ENCODE measurements at places on chromosomes 16 and 17.

DNA sequence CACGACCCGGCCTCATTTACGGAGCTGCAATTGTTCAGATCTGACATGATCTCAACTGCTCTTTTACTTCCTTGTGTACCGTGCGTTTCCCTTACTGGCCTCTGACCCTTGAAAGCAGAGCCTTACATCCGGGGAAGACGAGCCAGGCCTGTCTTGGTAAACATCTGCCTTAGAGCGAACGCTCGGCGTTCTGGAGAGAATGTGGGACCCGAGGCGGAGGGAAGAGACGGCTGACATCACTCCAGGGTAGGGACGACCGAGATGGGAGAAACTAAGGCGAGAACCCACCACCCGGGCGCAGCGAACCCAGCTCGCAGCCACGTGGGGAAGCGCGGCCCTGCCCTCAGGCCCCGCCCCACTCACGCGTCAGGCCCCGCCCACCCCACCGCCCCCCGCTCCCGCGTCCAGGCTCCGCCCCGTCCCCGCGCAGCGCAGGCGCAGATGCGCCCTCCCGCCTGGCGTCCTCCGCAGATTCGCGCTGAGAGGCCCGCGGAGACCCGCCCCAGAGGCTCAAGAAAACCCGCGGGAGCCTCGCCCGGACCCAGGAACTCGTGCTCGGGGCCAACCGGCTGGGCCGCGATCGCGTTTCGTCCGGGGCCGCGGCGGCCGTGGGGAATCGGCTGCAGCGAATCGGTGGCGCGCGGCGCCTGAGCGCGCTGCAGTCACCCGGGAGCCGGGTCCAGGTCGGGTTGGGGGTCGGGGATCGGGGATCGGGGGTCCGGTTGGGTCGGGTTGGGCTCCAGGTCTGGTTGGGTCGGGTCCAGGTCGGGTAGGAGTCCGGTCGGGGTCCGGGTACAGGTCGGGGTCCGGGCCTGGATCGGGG lies at the start of gene TELO2:
Gene TELO2, plus strand, starts transcription at position 438 of the 823 bp plus-strand sequence. CDS start 922 bp downstream, outside the sequence.
- DNase-seq, result peak; percentile 91

GRCh38 chr16:85312642-85313525 lies 200.6 kb upstream of the CIBAR2 start:
- DNase-seq, result no peak

DNA sequence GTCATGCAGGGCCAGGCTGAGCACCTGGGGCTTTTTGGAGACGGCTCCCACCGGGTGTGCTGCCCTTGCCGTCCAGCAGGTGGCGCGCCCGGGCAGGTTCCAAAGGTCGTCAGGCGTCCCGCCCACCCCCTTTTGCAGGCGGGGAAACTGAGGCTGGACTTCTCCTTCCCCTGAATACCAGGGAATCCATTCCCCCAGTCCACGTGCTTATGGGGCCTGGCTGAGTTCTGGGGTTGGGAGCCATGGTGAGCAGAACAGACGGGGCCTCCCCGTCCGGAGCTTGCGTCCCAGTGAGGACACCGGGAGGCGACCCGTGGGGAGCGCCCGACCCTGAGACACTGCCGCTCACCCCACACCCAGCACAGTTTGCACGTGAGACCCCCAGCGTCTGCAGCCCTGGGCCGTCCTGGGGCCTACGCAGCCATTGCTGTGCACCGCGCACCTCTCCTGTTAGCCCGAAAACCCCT lies 51.8 kb upstream of the JPH3 start:
- DNase-seq, result peak; percentile 80

DNA sequence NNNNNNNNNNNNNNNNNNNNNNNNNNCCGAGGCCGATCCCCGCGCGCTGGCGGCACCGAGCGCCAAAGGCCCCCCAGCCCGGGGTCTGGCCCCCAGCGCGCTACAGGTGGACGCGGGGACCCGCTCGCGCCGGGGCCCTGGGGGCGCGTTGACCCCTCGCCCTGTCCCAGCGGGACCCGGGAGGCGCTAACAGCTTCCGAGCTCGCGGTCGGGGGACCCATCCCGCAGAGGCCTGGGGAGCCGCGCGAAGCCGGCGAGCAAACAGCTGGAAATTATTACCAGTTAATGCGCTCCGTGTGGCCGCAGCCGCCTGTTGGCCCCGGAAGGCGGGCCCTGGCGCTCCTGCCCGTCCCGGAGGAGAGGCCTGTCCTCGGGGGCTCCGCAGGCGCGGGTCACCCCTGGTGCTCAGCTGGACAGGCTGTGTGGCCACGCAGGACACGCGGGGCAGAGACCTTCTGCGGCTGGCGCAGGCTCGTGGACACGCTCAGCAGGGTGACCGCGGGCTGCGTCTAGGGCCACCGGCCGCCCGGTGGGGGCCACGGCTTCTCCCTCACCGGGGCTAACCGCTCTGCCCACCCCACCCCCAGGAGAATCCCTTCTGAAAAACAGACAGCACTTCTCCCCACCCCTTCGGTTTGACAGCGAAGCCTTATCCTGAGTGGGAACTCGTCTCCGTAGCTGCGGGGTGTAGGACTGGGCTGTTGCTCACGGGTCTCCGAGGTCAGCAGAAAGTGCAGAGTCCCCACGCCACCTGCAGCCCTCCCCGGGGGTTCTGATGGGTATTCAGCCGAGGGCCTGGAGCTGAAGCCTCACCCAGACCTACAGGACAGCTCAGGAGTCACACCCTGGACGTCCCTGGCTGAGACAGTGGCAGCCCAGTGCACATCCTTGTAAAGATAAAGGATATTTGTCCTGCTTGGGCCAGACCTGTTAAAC lies 138.7 kb upstream of the RPH3AL start:
- no peak for DNase-seq

GRCh38 chr16:26816885-26817571 lies 249.7 kb upstream of the C16orf82 start:
- DNase-seq, result no peak

DNA sequence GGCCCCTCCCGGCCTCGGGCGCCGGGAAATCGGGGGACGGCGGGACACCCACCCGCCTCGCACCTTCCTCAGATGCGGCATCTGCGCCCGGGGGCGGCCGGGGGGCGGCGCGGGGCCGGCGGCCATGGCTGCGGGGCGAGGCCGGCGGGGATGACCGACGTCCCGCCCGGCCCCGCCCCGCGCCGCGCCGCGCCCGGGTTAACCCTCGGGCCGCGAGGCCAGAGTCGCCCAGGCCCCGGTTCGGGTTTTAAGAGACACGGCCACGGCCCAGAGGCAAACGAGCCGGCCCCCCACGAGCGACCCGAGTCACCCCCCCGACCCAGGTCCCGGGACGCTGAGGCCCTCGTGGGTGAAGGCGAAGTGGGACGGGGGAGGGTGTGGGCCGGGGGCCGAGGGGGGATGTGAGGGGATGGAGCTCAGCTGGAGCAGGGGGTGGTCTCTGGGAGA lies at the start of gene RGS11:
Gene RGS11, minus strand, starts transcription at position 159 of the 447 bp plus-strand sequence. Its CDS starts 33 bp downstream, at position 126.
- DNase-seq, result no peak

DNA sequence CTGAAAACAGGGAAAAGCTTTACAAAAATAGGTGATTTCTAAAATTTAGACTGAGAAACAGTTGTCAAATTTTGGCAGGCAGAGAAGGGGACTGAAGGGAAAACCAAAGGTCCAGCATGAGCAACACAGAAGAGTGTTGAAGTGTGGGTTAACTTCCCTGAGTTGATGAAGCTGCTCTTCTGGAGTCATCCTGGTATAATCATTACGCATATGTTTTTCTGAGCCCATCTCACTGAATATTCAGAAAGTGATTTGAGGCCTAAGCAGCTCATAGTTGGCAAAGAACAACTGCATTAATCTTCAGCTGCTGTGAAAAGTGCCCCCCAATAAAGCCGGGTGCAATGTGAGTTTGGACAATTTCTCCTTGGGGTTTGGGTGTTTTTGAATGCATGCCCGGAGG lies 115.0 kb upstream of the RBBP6 start:
- no peak for DNase-seq

DNA sequence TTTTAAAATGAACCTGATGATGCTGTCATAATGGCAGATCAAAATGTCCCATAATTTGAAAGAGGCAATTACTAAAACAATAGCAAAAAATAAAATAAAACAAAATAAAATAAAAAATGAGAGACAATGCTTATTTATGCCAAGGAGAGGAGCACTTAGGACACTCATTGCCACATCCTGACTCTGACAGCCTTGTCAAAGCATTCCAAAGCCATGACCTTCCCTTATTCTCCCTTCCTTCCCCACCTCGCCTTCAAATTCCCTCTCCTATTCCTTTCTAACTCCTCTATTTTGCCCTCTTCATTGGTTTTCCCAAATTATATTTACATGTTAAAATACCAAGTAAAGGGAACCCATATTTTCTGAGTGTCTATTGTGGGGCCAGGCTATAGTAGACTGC lies 220.0 kb downstream of the CDH13 start:
- no peak for DNase-seq

- no peak for DNase-seq
These were observed 184.4 kb upstream of the CCL2 start for GRCh38 chr17:34070712-34071111.

GRCh38 chr16:67190041-67190440 lies at the start of gene EXOC3L1:
TSS of gene EXOC3L1 (minus strand) at chr16:67190136. CDS start at chr16:67189676, 460 bp downstream.
- DNase-seq, result no peak

- no peak for DNase-seq
These were observed 232.4 kb downstream of the CBLN1 start for GRCh38 chr16:49049191-49049590.

GRCh38 chr17:65371702-65372101 lies 189.7 kb downstream of the AXIN2 start:
- no peak for DNase-seq

DNA sequence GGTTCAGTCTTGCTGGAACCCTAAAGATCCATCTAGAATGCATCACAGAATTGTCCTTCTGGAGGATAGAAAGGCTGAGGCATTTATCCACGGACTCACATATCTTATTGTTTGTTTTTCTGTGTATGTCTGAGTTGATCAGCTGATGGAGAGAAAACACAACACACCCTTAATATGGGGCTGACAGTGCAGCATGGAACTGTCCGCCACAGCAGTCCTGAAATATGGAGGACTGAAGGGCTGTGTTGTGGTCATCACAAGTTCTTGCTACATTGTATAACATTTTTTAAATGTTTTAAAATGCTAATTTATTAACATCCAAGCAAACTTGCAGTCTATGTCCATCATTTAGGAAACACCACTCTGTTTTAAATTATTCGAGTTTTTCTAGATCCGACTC lies 448.9 kb upstream of the ERCC4 start:
- DNase-seq, result no peak

- no peak for DNase-seq
These were observed 24.4 kb upstream of the SEC14L1 start for GRCh38 chr17:77116371-77116860.

DNA sequence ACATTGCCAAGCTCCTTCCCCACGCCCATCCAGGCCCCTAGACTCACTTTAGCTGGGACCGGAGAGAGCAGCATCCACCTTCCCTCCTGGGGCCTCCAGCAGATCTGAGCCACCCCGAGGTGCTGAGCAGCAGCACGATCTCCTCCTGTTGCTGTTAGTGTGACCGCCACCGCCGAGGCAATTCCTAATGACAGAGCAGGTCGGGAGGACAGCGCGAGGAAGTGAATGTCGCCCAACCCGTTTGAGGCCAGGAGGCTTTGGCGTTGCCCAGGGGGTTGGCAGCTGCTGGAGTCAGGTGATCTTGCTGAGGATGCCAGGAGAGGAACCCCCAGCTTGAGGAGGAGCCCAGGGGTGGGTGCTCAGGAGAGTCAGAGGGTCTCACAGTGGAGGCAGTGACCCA lies at the start of gene RNF222:
Gene RNF222, minus strand, starts transcription at position 192 of the 400 bp plus-strand sequence. CDS start 4,366 bp downstream, outside the sequence.
- DNase-seq, result no peak

DNA sequence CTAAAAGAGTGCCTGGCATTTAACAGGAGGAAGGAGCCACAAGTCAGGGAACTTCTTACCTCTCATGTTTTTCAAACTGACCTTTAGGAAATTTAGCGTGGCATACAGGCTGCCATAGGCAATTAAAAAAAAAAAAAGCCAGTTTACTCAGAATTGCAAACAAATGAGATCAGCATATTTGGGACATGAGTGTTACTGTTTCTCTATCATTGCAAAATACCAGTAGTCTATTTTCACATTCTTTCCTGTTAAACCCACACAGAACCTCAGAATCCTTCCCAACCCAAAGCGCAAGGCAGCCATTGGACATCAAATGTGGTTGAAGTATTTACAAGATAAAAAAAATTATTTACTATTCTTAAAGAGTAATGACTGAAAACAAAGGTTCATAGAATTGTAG lies 366.4 kb upstream of the DYNLRB2 start:
- no peak for DNase-seq

GRCh38 chr16:19169082-19169639 lies 1.1 kb downstream of the SYT17 start:
- no peak for DNase-seq

DNA sequence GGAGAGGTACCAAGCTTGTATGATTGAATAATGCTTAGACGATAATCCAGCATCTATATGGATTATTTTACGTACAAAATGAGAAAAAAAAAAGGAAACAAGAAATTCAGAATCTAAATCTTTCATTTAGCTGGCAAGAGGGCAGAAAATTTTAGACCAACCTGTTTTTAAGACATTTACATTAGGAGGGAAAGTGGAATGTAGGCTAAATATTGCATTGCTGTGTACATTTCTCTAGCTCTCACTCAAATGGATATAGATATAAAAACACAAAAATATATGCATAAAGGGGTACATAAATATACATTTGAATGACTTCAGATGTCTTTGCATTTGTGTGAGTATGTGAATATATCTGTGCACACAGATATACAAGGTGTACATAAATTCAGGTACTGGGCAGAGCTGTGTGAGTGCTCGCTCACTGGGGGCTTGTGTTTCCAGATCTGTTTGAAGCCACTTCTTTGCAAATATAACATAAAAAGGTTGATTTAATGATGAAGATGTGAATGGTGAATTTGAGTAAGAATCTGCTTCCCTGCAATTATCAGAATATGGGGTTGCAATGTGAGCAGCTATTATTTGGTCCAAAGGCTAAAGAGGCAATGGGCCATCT lies 14.2 kb upstream of the ZFHX3 start:
- no peak for DNase-seq

GRCh38 chr17:67442787-67443624 lies 65.9 kb downstream of the PITPNC1 start:
- DNase-seq, result no peak

DNA sequence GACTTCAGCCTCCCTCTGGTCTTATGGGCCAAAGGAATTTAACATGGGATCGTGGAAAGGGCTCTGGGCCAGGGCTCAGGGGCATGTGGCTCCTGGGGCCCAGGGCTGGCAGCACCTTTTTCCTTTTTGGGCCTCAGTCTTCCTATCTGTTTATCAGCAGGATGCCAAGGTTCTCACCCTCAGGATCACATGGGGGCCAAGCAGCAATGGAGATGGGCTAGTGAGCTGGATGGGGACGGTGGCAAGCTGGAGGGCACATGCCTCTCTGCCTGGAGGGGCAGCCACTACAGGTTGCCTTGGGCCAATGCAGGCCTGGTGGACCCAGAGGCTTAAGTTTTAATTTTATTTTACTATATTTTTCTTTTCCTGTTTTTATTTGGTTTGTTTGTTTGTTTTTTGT lies 95.4 kb downstream of the CYLD start:
- DNase-seq, result no peak

- DNase-seq, result no peak
These were observed 11.2 kb upstream of the EEF2K start for GRCh38 chr16:22194707-22195444.

GRCh38 chr17:45430738-45431530 lies 1.7 kb downstream of the ARHGAP27 start:
- DNase-seq, result peak; percentile 56

GRCh38 chr17:62628831-62629555 lies 1.5 kb downstream of the MRC2 start:
- DNase-seq, result no peak

GRCh38 chr17:52178012-52178411 lies 19.5 kb upstream of the CA10 start:
- DNase-seq, result no peak

- no peak for DNase-seq
These were observed 138.8 kb downstream of the PRKCA start for GRCh38 chr17:66441101-66441661.

Measured in stimulated activated CD8-positive, alpha-beta memory T cell treated with anti-CD3 and anti-CD28 coated beads, Interleukin-4, amount 100 ng/mL, for 48 hours (primary cell).